Stimulated activated CD8-positive, alpha-beta memory T cell treated with anti-CD3 and anti-CD28 coated beads, Interleukin-4, amount 100 ng/mL, for 4 hours (primary cell): ENCODE measurements at places on chromosomes 1 and 21.

DNA sequence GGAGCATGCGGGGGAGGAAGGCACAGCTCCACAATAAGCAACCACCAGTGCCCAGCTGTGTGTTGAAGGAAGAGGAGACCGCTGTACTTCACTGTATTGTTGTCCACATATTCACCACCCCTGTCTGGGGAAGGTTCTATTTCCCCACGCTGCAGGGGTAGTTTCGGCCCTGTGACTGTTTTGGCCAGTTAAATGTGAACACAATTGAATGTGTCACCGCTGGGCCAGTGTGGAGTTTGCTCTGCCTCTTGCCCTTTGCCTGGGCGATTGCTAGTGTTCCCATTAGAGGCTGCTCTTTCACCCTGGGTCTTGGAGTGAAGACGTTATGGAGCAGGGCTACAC lies 32.6 kb downstream of the UBE4B start:
- no peak for DNase-seq

GRCh38 chr1:2235300-2235998 lies 7.3 kb downstream of the SKI start:
- no peak for DNase-seq

DNA sequence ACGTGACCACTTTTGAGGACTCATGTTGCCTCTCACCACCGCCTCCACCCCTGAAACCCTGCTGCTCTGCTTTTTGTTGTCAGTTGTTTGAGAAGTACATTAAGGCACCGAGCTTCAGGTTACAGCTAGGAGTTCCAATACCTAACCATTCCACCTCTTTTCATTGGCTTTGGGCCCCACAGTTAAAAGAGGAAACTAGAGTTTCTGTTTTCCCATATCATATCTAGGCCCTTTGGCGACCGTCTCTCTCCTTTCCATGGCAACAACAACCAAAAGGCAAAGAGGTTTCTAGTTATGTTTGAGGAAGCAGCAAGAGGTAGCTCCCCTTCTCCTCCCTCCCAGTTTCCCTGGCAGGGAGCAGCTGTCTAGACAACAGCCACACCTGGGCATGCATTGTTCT lies 5.9 kb downstream of the ANKRD35 start:
- DNase-seq: no peak

DNA sequence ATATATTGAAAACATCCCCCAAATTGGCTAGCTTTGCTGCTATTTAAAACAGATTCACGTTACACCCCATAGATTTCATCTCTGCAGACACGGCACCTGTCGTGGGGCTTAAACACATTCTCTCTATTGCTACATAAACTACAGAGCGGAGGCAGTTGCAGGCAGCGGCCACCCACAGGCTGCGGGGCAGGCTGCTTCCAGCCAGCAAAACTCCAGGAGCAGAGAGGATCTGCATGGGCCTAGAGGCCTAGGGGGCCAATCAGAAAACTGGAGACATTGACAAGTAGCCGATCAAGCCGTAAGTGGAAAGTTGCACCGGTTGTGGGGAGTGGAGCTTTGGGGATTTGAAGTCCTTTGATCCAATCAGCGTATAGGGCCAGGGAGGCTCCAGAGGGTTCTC lies 129.0 kb upstream of the KLHDC7A start:
- DNase-seq: no peak

GRCh38 chr21:34889320-34889675 lies 159.8 kb downstream of the RUNX1 start:
- DNase-seq: peak; percentile 34

GRCh38 chr1:207844371-207844770 lies 66.6 kb downstream of the CD34 start:
- DNase-seq: no peak

DNA sequence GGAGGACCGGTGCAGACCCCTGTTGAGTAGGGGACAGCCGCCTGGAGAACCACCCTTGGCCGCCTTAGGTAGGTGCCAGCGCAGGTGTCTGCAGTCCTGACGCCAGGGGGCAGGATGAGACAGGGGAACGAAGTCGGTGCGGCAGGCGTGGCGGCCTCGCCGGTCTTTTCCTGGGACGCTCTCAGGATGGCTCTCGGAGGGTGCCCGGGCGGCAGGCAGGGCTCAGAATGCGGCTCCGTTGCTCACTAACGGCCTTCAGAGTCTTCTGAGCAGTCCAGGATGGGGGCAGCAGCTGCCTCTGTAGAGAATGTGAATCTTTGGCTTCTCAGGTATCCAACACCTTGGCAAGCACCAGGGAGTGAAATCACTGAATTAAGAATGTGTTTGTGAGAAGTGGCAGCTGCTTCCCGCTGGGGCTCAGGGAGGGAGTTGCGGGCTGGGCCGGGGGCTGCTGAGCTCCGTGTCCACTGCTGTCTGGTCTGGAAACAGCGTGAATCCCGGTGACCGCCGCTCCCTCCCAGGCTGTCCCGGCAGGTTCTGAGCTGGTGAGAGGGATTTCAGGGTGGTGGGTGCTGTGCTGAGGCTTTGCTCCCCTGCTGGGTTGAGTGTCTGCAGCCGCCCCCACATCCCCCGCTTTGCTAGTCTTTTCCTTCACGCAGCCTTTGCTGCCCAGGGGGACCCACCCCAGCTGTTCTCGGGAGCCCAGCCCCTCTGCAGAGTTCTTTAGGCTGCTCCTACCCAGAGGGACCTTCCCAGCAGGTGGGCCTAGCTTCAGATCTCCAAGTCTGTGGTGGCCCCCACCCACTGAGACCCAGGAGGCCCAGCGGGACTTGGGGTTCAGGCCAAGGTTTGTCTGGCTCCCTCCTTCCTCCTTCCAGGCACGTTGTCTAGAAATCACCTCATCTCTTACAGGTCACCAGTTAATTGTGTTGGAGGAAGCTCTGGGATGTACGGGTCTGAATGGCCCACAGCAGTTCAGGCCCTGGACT lies 11.1 kb upstream of the C1orf174 start:
- DNase-seq: peak; percentile 35

DNA sequence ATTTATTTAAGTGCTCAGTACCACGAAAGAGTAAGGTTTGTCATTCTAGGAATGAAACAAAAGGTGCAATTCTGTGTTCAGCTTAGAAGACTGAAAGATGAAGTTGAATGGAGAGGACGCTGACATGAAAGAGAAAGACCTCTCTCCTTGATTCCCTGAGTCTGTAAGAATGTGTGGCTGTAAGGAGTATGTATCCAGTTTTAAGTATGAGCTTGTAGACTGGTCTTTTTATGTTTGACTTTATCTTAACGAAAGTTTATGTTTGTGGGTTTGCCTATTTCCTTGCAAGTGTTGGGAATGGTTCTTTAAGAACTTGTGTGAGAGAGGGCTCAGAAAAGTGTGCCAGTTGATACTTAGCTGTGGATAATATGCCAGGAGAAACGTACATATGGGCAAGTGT lies 1.4 kb downstream of the CHD1L start:
- no peak for DNase-seq

GRCh38 chr1:36588972-36589371 lies 106.3 kb upstream of the CSF3R start:
- DNase-seq: no peak

DNA sequence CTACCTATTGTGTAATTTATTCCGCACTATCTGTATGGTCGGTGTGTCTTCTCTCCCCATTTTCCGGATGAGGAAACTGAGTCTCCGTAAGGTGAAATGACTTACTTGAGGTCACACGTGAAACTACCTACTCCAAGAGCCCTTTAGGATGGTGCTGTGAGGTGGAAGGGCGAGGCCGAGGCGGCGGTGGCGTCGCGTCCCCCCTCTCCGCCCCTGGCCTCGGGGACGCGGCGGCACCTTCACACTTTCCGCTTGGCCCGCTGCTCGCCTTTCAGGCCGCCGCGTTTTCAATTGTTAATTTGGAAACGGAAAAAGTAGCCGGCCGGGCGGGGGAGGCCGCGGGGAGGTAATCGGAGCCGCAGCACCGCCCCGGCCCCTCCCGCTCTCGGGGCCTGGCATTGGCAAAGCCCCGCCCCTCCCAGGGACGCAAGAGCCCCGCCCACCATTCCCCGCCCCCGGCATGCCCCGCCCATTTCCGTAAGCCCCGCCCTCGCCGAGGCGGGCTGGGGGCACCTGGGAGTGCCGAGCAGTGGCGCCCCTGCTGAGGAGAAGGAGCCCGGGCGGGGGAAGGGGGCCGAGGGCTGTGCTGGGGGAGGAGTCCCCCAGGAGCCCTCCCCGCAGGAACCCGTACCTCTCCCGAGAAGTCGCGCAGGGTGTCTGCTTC lies 18.6 kb downstream of the KCNQ4 start:
- peak; percentile 65 for DNase-seq

DNA sequence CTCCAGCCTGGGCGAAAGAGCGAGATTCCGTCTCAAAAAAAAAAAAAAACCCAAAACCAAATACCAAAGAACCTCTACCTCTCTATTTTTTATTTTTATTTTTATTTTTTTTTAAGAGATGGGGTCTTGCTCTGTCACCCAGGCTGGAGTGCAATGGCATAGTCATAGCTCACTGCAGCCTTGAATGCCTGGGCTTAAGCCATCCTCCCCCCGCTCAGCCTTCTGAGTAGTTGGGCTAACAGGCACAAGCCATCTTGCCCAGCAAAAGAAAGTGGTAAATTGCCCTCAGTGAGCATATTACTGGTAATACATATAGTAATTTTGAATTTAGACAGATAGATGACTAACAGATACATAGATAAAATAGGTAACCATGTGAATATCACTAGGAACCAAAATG lies 77.4 kb downstream of the ASH1L start:
- DNase-seq: no peak

GRCh38 chr1:10507111-10507879 lies 32.5 kb downstream of the PEX14 start:
- DNase-seq: no peak

DNA sequence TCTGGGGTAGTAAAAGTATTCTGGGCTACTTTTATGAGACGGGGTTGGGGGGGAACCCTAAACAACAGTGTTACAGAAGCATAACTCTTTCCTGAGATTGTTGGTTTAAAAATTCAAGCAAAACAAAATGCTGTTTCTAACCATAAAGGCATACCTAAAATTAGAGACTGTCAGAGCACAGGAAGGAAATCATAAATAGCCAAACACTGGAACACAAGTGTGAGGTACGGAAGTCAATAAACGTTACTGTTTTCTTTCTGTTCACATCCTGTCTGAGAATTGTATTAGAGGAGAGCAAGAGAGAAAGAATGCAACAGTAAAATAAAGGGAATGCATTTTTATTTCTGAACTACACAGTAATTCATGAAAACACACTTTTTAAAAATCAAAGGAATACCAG lies 42.8 kb upstream of the IL12RB2 start:
- DNase-seq: no peak

GRCh38 chr1:40734882-40735628 lies 43.6 kb downstream of the NFYC start:
- DNase-seq: no peak

DNA sequence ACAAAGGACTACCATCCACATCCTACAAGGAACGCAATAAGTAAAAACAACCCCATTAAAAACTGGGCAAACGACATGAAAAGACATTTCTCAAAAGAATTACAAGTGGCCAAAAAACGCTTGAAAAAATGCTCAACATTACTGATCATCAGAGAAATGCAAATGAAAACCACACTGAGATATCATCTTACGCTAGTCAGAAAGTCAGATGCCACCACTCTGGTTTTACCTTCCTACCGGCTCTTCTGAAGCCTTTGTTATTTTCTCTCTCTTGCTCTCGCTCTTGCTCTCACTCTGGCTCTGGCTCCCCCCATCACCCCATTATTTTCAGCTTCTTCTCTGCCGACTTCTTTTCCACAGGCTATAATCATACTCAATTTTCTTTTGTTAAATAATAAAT lies 38.8 kb downstream of the VPS45 start:
- no peak for DNase-seq

GRCh38 chr1:172278478-172278877 lies 142.0 kb upstream of the C1orf105 start:
- DNase-seq: no peak

GRCh38 chr1:58031416-58031815 lies 515.1 kb downstream of the OMA1 start:
- no peak for DNase-seq

DNA sequence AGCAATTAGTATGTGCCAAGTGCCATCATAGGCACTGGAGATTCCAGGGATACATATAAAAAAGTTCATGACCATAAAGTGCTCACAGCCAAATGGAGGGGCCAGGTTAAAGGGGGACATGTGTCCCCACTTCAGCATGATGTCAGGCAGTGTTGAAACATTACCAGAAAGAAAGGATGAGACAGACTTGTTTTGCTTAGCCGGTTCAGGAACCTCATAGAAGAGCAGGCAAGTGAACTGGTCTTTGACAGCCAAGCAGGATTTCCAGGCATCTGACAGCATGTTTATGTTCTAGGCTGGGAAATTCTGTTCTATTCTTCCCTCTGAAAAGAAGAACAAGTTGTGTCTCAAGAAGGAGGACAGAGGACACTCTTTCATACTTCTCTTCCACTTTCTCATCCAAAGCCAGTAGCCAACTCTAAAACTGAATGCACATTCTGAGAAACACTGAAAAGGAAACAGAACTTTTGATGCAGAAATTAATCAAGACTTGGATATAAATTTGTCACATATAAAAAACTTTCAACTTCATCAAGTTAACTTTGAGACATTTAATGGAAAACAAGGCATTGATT lies 39.7 kb downstream of the GLUL start:
- DNase-seq: no peak

- no peak for DNase-seq
These were observed 3.0 kb downstream of the ALG14 start for GRCh38 chr1:95069710-95070093.

- DNase-seq: no peak
These were observed 61.4 kb downstream of the EIF2B3 start for GRCh38 chr1:44924835-44925464.

- DNase-seq: no peak
These were observed 818.9 kb downstream of the KCNT2 start for GRCh38 chr1:195789321-195789720.

GRCh38 chr1:222629921-222630535 lies 12.1 kb downstream of the MIA3 start:
- no peak for DNase-seq

- no peak for DNase-seq
These were observed 90.2 kb upstream of the LPGAT1 start for GRCh38 chr1:211920602-211921226.

DNA sequence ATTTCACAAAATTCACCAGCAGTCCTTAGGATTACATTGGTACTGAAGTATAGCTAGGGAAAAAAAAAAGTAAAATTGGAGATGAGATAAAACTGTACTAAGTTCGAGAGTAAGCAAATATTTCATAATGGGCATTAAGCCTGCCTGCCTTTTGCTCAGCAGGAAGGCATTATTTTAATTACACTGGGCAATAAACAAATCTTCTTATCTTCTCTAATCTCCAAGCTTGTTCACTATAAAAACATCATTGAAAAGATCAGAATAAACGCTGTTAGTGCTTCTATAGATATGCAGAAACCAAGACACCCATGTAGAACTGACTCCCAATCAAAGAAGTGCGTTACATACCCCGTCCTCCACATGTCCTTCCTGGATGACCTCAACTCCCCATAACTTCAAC lies 174.2 kb upstream of the CHODL start:
- DNase-seq: no peak

GRCh38 chr1:172545396-172546004 lies 12.6 kb downstream of the SUCO start:
- DNase-seq: no peak

- DNase-seq: no peak
These were observed 17.3 kb upstream of the C1orf159 start for GRCh38 chr1:1132956-1133750.

GRCh38 chr1:116375887-116376728 lies 3.1 kb downstream of the ATP1A1 start:
- no peak for DNase-seq
